ENCODE measurements at places on chromosomes 11 and 22.
A peak's percentile ranks its signal among the peaks of the same experiment; 100 is the strongest.

GRCh38 chr22:49753276-49753890, 74.3 kb downstream of the BRD1 start:
- DNase-seq, result no peak

- no peak for DNase-seq
Measured at GRCh38 chr22:18114976-18115652, 4.5 kb downstream of the TUBA8 start.

DNA sequence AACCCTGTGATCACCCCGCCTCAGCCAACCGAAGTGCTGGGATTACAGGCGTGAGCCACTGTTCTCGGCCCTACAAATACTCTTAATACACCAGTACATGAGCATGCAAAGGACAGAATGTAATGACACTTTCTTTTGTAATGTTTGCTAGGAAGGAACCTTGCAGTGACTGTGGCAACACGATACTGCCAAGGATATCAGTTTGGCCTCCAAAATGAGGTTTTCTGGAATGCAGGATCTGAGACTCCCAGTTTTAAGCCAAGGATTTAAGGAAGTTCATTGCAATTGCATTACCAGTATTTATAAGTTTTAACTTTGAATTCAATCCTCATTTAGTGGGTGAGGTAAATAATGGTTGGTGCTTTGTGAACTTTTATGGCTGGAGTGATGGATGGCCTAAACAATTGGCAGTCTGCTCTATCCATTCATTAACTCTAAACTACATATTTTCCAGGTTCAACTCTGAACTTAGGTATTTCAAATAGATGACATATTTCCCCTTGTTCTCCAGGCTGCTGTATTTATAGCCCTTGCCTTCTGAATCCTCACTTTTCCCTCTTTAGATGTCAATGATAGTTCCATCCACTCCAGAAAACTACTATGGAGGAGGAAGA, 330.3 kb downstream of the C11orf87 start:
- DNase-seq, result no peak

DNA sequence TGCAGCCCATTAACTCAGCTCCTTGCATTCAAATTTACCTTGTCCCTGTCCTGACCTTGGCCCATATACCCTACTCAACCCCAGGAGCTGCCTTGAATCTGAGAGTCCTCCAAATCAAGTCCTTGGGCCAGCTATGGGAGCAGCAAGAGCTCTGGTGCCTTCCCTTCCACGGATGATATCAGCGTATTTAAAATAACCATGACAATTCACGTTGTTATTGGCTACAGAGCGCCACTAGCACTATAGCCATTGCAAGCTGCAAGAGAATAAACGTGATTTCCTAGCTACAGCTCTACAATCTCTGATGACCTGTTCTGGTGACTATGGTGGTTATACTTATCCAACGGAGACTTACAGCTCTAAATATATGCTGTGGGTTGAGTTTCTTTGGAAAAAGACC, 357.8 kb downstream of the LARGE1 start:
- no peak for DNase-seq

DNA sequence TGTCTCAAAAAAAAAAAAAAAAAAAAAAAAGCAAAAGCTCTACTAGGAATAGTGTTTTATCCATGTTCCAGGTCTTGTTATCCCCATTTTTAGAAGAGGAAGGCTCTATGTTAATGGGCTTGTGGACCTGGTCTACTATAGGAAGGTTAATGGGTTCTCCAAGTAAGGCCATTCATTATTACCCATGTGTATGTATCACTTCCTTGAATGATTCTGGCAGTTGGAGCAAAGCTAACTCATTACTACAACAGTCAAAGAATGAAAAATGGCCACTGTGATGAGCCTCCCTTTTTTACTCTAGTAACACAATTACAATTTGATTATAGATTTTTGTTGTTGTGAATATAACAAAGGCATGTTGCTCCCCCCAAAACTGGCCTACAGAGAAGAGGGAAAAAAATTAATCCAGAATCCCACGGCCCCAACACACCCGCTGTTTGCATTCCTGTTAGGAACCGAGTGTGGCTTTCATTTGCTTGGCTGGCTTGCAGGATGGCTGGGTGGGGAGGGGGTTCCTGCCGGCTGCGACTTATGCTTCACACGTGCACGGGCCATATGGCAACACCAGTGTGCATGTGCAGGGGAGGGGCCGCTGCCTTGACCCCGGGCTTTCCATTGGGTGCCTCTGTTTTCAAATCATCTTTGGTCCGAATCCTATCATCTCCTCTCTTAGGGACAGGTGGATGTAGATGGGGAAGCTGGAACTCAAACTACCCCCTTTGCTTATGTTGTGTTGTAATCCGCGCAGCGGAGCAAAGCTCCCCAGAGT, 148.8 kb downstream of the HIPK3 start:
- no peak for DNase-seq

- no peak for DNase-seq
Measured at GRCh38 chr11:74004759-74005615, 3.9 kb downstream of the UCP3 start.

GRCh38 chr11:104041792-104042191, 5.4 kb downstream of the DDI1 start:
- no peak for DNase-seq

DNA sequence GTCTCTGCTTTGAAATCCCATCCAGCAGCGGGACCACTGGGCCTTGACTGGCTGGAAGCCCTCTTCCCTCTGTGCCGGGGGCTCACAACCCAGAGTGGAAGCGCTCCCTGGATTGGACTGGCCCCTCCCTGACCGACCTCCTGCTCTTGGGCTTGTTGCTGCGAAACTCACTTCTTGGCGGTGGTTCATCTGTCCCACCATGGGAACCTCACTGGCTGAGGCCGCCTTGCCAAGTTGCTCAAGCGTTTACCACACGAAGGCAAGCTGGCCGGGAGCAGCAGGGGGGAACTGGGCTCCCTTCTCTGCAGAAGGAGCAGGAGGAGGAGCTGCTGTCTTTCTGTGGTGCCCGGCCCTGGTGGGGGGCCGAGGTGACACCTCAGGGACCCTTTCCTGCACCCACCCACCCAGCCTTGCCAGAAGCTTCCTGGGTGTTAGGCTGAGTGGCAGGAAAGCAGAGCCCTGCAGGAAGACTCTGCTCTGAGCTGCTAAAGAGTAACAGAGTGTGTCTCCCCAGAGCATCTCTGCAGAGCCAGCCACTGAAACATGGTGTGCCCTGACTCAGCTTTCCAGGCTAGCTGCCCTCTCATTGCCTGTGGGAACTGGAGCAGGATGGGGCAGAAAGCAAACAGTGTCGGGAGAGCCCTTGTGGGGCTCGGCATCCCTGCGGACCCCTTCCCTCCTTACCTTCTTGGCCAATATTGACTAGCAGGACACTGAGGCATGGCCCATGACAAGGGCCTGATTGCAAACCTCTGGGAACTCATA, 88.5 kb upstream of the ALX4 start:
- DNase-seq, result peak; percentile 14

DNA sequence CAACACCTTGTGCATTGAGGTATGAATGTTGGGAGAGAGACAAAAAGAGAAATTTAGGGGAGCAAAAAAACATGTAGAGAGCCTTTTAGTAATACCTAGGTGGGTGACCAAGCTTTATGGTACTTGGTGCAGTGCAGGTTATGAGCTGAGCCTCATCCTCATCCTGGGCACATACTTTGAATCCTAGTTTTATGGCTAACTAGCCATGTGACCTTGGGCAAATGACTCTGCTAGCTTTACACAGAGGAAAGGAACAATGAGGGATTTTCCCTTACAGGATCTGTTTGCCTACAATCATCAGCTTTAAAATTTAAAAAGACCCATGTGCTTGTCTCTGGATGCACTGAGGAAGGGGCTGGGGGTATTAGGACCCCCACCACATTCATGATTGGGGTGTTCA, 187.8 kb upstream of the ISX start:
- DNase-seq, result no peak

- DNase-seq, result no peak
Measured at GRCh38 chr11:67023957-67024353, 1.0 kb downstream of the SYT12 start.

- DNase-seq, result no peak
Measured at GRCh38 chr22:25666308-25666707, 75.7 kb upstream of the MYO18B start.

DNA sequence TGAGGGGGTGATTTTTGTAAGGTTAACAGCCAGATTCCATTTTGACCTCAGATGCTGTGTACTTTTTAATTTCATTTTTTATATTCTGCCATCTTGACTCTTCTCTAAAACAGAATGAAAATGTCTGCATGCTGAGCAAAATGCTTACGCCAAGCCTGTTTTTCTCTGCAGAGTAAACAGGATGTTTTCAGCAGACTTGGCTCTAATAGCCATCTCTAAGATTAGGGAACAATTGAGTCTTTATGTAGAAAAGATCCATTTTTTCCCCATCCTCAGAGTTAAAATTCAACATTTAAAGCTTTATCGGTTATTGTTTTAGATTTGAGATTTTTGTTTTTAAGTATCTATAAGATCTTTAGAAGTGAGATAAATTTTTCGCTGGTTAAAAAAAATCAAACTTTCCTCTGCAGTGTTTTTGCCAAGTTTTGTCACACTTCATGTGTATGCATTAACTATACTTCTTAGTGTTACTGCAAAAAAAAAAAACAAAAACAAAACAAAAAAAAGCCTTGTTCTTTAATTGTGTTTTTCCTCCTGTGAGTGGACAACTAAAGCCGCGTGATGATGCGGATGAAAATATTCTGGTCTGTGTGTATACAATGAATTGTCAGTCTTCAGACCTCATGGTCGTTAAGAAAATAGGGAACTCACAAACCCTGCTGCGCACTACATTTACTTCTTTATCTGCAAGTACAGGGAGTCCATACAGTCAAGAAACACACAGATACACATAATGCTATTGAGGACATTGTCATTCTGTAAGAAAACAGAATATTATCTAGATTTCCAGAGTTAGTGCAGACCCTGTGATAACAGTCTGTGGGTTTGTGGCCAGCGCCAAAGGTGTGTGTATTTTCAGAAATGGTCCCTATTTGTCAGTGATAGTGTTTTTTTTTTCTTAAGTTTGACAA, 17.5 kb upstream of the ADSL start:
- no peak for DNase-seq

DNA sequence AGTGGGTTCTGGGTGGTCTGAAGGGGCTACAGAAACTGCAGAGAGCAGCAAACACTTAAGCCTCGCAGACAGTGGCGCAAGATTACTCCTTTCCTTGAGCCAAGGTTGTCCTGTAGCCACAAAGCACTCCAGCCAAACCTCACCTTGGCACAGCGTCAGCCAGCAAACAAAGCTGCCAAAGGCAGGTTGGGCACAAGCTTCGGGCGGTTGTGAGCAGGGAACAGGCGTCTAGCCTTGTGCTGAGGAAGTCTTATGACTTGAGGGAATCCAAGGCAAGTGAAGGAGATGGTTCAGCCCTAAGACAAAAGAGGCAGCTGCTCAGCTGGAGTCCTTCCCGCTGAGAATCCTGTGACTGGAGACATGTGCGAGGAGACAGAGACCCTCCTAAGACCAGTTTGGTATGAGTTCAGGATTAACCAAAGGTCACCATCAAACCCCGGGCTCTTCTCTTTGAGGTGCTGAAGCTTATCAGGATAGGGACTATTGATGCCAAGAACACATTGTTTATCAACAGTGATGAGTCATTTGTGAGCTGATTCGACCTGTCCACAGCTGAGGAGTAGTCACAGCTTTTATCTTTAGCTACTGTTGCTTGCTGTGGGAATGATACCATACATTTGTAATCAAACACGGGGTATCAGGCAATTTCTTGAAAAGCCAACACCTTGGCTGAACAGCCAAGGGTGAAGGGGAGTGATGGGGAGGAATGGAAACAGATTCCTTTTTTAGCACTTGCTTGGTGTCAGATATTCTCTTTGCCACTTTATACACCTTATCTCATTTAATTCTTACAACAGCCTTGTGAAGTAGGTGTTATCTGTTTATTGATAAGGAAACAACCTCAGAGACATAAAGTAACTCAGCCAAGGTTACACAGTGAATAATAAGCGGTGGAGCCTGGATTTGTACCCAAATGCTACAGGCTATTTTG, 4.6 kb downstream of the ADM start:
- no peak for DNase-seq

DNA sequence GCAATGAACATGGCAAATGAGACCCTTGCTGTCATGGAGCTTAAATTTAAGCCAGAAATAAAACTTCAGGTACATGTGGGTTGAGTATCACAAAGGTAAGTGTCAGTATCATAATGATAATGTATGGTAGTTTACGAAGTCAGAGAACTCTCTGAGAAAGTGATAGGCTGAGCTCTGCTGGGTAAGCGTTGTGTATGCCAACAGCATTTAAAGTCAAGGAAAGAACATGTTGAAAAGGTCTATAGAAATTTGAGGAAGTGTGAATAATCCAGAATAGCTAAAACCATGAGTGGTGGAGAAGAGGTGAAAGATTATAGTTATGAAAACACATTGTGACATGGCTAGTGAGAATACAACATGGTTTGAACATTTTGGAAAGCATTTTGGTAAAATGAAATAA, 17.4 kb upstream of the CTSC start:
- DNase-seq, result no peak

- no peak for DNase-seq
Measured at GRCh38 chr11:5277807-5278382, 8.2 kb upstream of the HBE1 start.

GRCh38 chr22:45581549-45582080, 78.9 kb downstream of the FBLN1 start:
- no peak for DNase-seq

DNA sequence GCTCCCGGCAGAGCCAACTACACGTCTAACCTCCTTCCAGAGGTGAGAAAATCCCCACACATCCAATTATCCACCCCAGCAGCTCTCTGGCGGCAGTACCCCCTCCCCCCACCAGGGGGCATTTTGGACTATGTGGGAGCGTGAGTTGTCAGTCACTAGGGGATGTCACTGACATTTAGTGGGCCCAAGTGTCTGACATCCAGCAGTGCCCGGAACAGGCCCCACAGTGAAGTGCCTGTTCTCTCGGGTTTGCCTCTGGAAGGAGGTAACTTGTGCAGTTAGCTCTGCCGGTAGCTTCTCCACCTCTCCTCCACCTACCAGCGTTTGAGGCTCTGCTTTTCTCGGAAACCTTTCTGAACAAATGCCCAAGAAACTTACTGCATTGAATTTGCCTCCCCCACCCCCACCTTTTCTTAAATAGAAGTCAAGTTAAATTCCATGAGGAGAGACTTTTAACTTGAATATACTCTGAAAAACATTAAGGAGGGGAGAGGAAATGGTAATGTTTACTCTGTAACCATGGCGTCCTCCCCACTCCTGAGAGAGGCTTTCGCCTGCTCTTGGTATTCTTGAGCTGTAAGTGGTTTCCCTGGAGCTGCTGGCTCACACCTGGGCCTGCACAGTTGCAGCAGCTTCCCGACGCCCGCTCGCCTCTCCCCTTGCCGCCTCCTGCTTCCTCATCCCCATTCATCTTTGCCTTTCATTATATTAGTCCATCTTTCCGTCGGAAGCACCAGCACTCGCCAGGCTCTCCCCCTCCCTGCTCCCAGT, 112.8 kb downstream of the WNT7B start:
- DNase-seq, result no peak

DNA sequence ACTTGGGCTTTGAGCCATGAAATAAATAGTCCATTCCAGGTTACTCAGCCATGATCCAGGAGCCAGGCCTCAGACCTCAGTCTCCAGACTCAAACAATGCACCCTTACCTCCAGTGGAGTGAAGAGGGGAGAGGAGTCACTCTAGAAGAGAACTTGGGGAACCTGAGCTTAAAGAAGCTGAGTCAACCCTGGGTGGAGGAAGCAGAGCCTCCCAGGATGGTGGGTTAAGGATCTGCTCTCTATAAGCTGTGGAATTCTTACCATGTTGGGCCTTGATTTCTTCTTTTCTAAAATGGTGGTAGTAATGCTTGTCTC, 113.2 kb downstream of the NECTIN1 start:
- DNase-seq, result peak; percentile 35

GRCh38 chr11:118275176-118275575, 11.1 kb upstream of the MPZL2 start:
- DNase-seq, result no peak

GRCh38 chr22:49047447-49047846, 780.2 kb downstream of the BRD1 start:
- DNase-seq, result no peak

Measured in H54 (cell line).